ENCODE measurements at places on chromosomes 4 and X.

DNA sequence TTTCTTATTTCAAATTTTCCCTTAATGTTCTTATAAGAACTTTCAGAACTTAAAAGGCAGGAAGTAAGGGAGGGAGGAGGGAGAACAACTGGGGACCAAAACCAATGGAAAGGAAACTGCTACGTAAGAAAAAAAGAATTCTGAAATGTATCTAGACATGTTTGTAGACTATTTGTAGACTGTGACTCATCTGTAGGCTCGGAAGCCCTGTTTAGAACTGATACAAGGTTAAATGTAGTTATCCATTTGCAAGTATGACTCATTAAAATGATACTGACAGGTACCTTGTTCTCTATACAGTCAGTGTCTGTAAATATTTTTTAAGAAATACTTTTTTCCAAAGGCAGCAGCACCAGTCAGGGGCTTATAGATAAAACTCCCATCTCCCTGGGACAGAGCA lies 202.0 kb downstream of the DHX15 start:
- no peak for DNase-seq

- no peak for DNase-seq
These were observed 688.0 kb downstream of the PCDH7 start for GRCh38 chr4:31408121-31408520.

- no peak for DNase-seq
These were observed 14.2 kb downstream of the SEPSECS start for GRCh38 chr4:25146076-25146475.

GRCh38 chrX:10199212-10199611 lies 42.4 kb downstream of the CLCN4 start:
- peak; percentile 97 for DNase-seq

GRCh38 chr4:153763404-153763803 lies 3.6 kb upstream of the RNF175 start:
- peak; percentile 21 for DNase-seq

DNA sequence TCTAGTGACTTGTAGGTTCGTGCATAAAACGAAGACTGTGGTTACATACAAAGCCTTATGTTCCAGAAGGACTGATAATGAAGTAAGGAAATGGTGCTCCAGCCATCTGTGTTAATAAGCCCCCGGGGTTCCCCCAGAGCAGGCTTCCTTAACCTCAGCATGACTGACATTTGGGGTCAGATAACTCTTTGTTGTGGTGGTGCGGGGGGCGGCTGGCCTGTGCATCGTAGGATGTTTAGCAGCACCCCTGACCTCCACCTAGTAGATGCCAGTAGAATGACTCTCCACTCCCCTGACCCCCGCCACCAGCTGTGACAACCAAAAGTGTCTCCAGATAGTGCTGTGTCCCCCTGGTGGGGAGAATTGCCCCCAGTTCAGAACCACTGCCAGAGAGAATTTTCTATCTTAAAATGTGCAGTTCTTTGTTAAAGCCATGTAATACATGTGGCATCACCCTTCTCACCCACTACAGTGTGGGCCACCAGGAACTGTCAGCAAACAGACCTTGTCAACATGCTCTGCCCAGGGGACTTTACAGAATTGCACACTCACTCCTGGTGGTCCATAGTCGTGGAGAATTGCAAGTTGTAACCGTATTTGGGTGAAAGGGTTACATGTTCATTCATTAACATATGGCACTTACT lies 7.5 kb downstream of the SH3KBP1 start:
- DNase-seq, result no peak

- DNase-seq, result no peak
These were observed 35.8 kb downstream of the MBNL3 start for GRCh38 chrX:132452911-132453550.

GRCh38 chr4:147151763-147152162 lies 206.1 kb upstream of the TTC29 start:
- no peak for DNase-seq

GRCh38 chr4:184399512-184399908 lies 74.8 kb downstream of the IRF2 start:
- no peak for DNase-seq

- peak; percentile 93 for DNase-seq
These were observed 10.7 kb upstream of the FBXL5 start for GRCh38 chr4:15665753-15666365.

GRCh38 chr4:116755051-116755450 lies 330.3 kb downstream of the TRAM1L1 start:
- no peak for DNase-seq

DNA sequence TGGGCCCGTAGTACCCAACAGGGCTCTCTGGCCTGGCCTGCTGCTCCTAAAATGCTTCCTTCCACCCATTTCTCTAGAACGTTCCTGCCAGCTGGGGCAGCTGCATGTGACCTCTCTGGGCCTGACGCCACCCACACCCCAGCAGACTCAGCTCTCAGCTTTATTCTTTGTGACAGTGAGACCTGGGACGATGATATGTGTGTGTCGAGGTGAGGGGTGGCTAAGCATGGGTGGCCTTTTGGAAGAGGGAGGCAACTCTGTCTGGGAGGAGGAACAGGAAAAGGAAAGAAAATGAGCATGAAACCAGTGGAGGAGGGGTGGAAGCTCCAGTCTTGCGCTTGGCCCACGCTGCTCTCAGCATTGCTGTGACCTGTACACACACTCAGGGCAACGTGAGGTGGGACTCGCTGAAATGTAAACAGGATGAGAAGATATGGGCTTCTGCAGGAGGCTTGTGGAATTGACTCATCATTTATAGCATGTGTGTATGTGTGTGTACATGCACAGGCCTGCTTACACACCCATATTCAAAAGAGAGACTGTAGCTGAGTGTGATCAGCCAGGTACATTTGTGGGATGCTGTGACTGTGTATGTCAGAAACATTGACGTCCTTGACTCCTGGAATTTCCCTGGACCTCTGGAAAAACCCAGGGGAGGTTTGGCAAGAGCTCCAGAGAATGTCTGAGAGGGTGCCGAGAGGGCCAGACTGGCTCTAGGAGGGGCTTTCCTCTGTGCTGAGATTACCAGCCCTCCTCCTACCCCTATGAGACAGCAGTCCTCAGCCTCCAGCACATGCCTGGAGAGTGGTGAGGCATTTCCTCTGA lies 137.9 kb downstream of the PJA1 start:
- no peak for DNase-seq

- DNase-seq, result peak; percentile 49
These were observed 23.3 kb downstream of the HAND2 start for GRCh38 chr4:173506597-173507211.

DNA sequence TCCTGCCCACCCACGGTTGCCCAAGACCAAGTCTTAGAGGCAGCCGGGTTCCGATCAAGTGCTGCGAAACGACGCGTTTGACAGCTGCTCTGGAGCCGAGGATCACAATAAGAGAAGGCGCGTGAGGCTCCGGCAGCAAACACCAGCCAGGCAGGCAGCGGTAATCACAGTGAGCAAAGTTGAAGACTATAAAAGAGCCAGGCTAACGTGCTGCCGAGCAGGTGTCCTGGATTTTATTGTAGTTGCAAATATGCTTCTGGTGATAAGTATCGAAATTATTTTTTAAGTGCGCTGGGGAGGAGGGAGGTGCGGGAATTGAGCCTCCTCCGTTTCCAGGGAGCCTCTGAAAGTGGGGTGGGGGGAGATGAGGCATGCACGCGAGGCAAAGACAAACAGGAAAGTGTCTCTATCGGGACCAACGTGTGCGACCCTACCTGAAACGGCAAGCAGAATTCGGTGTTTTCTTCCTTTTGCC lies 590 bp downstream of the GABRA2 start:
- no peak for DNase-seq

DNA sequence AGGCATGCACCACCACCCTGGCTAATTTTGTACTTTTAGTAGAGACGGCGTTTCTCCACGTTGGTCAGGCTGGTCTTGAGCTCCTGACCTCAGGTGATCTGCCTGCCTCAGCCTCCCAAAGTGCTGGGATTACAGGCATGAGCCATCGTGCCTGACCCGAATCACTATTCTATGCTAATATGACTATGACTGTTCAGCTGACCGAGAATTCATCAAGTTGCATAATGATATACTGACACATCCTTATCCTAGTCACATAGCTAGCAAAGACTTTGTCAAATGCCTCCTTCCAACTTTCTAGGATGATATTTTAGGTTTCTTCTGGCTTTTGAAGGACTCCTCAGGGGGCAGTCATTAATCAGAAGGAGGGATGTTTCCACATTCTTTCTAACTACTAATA lies 4.8 kb upstream of the GPM6B start:
- DNase-seq, result no peak
